Activated naive CD8-positive, alpha-beta T cell treated with anti-CD3 and anti-CD28 coated beads, Interleukin-2, amount 50 U/mL, for 16 hours (primary cell): ENCODE measurements at places on chromosomes 6 and 20.

DNA sequence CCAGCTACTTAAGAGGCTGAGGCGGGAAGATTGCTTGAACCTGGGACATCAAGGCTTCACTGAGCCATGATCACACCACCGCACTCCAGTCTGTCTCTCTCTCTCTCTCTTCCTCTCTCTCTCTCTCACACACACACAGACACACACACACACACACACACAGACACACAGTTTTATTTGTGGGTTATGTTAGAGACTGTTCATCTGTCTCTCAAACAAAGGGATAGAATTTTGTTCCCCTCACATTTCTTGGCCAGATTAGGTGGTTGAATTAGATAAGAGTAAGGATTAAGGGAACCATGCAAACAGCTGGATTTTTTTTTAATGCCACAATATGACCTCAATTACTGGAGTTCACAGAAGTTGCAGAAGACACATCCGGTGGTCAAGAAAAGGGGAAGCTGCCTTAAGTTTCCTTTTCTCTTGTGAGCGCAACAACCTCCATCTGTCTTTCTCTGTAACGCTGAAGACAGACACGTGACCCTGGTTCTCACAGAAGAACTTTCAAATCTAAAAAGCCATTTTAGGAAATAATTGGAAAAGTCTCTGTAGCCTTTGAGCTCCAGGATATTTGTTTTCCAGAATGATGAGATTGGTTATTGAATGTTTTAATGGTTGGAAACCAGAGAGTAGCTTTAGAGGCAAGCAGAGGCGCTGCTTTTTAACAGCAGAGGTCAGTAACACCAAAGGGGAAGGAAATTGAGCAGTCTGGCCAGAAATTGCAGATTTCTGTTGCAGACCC, 32.9 kb upstream of the LGSN start:
- no peak for DNase-seq

- DNase-seq, result no peak
Measured at GRCh38 chr6:91575032-91575431, 988.2 kb upstream of the MAP3K7 start.

DNA sequence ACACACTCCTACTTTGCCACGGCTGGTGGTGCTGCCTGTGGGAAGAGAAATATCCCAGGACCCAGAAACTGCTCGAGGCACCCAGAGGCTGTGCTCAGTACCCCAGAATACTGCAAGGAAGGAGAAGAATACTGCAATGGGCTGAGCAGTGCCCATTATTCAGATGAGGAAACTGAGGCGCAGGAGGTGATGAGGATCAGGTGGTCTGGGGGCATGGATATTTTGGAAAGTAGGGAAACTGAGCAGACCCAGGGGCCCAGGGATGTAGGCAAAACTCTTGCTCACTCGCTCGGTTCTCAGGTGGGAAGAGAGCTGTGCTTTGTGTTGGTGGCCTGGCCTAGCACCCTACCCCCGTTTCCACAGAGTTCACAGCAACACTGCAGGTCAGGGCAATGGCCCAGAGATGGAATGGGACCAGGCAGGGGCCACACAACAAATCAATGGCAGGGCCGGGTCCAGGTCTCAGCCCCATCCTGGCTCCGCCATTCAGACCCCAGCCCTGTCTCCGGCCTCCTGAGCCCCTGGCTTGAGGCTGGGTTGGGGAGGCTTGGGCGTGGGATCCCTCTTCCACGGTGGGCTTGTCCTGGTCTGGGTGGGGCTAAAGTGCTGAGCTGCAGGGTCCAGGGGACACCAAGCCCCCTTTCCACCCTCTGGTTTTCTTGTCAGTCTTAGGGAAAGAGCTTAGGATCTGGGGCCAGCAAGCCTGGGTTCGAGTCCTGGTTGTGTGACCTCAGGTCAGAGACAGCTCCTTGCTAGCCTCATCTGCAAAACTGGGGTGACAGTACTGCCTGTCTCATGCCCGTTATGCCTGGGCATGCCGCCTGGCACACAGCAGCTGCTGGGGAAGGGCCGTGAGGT, 33.9 kb downstream of the SUN5 start:
- DNase-seq, result no peak

GRCh38 chr20:58458342-58459057, 56.7 kb downstream of the APCDD1L start:
- DNase-seq, result no peak

DNA sequence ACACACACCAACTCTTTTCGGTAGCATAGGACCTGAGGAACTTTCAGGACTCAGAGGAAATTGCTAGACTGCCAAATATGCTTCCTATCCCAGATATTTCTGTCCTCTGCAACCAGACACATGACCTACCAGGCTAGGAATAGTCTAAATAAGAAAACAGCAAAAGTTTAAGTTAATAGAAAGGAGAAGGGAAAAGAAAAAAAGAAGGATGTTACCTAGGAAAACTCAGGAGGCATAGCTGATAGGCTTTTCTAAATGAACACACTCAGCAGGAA, 74.6 kb downstream of the MAP3K5 start:
- no peak for DNase-seq

GRCh38 chr20:48965189-48965910, 43.8 kb downstream of the ARFGEF2 start:
- no peak for DNase-seq

- no peak for DNase-seq
Measured at GRCh38 chr6:55136916-55137315, 37.4 kb upstream of the HCRTR2 start.

GRCh38 chr20:49786668-49787370, 25.8 kb upstream of the SLC9A8 start:
- no peak for DNase-seq

GRCh38 chr6:53322188-53323029, 26.3 kb downstream of the ELOVL5 start:
- DNase-seq, result no peak

GRCh38 chr20:43959920-43960227, 45.2 kb downstream of the TOX2 start:
- DNase-seq, result no peak

DNA sequence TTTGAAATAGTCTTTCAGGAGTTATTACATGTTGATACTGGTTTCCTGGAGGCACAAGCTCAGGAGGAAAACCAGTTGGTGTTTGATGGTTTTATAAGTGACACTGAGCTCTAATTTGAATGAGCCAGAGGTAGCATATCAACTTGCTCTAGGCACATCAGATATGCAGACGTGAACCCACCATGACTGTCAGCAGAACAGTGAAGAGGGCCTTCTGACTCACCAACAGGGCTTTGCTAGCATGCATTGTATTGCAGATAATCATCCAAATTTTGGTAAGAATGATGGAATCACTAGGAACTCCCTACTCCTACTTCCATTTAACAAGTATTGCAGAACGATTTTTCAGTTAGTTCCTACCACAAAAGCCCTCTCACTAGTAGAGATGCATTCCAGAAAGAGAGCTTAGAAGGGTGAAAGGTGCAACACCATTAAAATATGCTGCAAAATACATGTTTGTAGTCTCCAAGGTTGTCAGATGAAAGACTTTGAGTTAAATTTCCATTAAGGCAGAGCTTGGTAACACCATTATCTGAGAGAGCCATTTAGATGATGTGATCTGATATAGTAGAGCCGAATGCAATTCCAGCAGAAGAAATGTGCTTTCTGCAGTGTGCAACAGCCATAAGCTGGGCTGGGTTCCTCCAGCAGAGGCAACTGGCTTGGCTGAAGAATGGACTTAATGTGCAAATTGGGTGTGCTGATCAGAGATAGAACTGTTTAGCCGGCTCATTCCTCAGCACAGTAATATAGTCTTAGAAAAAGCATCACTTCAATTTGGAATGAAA, 968.7 kb upstream of the ADGRB3 start:
- no peak for DNase-seq

DNA sequence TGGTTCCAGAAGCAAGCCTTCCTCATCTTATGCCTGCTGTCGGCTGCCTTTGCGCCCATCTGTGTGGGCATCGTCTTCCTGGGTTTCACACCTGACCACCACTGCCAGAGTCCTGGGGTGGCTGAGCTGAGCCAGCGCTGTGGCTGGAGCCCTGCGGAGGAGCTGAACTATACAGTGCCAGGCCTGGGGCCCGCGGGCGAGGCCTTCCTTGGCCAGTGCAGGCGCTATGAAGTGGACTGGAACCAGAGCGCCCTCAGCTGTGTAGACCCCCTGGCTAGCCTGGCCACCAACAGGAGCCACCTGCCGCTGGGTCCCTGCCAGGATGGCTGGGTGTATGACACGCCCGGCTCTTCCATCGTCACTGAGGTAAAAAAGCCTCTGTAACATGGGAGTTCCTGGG, 366 bp downstream of the SLC22A1 start:
- no peak for DNase-seq

DNA sequence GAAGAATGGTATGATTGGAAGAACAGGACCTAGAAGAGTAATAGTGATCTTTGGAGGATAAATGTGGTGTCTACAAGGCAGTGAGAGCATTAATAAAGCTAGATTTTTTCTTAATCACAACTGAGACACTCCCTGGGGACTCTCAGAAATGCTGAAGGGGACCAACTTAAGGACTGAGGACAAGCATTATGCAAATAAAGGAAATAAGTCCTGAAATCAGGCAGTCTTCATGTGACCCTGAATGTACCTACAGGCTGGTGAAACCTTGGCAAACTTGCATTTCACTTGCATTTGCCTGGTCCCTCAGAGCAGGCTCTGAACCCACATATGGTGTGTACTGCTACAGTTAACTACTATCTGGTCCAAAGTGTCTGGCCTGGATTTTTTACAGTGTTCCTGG, 19.3 kb upstream of the TTK start:
- DNase-seq, result no peak

GRCh38 chr6:7784248-7784647, 58.3 kb downstream of the BMP6 start:
- no peak for DNase-seq

DNA sequence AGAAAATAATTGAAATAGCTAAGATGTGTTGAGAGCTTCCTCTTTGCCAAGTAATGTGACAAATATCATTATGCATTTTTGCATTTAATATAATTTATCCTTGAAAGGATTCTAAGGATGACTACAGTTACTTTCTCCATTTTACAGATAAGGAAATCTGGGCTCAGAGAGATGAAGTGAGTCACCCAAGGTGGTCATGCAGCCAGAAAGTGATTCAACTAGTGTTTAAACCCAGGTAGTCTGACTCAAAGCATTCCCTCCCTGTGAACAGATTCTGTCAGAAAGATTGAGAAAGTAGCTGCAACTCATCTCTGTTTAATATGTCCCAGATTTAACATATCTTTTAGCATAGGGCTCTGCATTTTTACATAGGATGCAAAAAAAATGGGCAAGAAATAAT, 28.1 kb downstream of the NRSN1 start:
- no peak for DNase-seq

- no peak for DNase-seq
Measured at GRCh38 chr6:56699066-56699654, 56.5 kb upstream of the DST start.

DNA sequence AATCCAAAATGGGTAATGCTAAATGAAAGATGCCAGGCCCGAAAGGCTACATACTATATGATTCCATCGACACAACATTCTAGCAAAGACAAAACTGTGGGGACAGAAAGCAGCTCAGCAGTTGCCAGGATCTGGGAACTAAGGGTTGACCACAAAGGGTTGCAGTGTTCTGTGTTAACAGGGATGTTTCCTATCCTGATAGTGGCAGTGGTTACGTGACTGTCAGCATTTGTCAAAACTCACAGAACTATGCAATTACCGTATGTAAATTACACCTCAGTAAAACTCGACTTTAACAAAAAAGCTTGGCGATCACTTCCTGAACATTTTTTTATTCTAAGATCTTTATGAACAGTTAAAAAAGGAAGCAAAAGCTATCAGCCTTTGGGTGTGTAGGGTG, 83.9 kb downstream of the BANF2 start:
- no peak for DNase-seq

GRCh38 chr20:39155971-39156370, 193.8 kb downstream of the DHX35 start:
- DNase-seq, result no peak

GRCh38 chr6:38773338-38773737, 58.2 kb downstream of the DNAH8 start:
- DNase-seq, result no peak

- no peak for DNase-seq
Measured at GRCh38 chr20:32325706-32326503, 32.2 kb upstream of the ASXL1 start.

GRCh38 chr6:34242252-34243130, 5.8 kb downstream of the HMGA1 start:
- DNase-seq, result no peak

DNA sequence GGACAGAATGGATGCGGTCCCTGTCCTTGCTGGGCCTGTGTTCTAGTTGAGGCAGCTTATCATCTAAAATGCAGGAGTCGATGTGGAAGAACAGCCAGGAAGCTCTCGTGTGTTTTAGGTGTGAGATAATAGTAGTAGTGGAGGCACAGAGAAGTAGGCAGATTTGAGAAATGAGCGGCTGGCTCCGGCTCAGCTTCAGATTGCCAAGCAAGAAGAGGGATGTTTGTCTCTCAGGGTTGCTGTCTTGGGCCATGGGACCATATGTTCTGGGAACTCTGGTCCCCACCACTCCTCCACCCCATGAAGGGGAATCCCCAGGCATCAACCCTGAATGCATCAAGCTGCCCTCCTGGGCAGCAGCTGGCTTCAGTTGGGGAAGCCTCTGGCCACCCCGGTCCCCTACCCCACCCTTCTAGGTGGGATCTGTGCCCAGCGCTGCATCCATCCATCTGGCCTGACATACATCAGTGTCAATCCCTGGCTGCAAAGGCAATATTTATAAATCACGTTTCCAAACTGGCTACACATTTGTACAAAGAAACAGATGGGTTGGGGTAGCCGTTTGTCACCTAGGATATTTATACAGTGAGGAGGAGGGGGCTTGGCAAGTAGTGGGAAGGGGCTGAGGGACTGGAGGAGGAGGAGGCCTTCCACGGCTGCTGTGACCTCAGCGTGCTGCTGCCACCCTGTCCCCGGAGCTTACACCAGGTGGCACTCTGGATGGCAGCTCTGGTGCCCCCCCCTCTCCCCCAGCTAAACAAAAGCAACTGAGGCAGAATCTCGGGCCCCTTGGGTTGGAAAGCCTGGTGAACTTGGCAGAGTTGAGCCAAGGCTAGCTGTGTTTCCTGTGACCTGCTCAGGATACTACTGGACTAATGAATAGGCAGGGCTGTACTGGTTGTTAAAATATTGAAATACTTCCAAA, 64.4 kb downstream of the CD40 start:
- DNase-seq, result no peak

DNA sequence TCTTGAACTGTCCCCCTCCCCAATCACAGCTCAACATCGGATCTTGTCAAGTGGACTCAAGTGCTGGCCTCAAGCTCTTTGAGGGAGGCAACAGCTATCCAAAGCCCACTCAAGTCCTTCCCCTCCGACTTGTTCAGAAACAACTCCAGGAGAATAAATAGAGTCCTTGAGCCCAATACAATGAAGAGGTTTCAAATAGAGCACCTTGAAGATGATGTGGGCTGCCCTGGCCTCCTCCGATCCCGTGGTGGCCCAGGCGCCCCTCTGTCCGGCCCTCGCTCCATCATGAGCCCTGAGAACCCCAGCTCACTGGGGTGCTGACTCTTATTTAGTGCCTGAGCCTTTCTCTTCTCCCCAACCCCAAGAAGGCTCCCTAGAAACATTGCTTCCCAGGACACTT, 164.3 kb upstream of the PMEPA1 start:
- no peak for DNase-seq
